ENCODE measurements at places on chromosomes 3 and 15.

DNA sequence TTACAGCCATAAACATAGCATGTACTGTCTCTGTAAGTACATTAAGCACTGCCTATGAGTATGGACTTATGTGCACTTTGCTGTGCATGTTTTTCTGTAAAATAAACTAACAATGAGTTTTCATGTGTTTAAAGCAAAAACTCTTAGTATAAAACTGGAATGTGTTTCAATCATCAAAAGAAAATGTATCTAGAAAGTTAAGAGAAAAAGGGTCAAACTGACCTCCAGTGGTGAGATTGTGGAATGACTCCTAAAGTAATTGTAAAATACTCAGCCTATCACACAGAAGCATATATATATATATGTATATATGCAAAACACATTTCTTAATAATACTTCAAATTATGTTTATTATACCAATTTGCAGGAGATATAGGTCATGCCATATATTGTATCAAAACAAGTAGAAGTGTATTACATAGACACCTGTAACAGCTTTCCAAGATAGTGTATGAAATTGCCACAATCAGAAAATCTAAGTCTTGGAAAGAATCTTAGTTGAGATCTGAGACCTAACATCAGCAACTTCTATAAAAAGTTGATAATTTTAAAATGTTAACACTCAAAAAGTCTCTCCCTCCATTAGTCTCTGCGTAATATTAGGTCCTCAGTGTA lies 199.6 kb downstream of the FMN1 start:
- DNase-seq, result no peak

GRCh38 chr3:37183375-37183831 lies 9.0 kb upstream of the LRRFIP2 start:
- no peak for DNase-seq

- no peak for DNase-seq
These were observed 36.7 kb upstream of the CP start for GRCh38 chr3:149258298-149258697.

DNA sequence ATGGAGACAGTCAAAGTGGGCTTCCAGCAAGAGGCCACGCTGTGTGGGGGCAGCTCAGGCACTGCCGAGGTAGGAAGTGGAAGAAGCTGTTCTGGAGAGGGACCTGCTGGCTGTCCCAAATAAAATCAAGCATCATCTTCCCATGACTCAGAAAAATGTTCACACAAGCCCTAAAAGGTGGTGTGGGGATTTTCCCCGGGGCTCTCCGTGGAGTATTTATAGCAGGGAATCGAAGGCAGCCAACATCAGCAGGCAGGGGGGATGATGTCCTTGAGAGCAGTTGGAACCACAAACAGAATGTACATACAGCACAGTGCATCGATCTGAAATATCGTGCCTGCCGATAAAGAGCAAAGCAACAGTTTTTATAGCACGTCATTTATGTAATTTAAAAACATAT lies 27.6 kb downstream of the PRR23E start:
- DNase-seq, result no peak

- no peak for DNase-seq
These were observed 666.6 kb upstream of the UBE2E2 start for GRCh38 chr3:22536541-22536940.

DNA sequence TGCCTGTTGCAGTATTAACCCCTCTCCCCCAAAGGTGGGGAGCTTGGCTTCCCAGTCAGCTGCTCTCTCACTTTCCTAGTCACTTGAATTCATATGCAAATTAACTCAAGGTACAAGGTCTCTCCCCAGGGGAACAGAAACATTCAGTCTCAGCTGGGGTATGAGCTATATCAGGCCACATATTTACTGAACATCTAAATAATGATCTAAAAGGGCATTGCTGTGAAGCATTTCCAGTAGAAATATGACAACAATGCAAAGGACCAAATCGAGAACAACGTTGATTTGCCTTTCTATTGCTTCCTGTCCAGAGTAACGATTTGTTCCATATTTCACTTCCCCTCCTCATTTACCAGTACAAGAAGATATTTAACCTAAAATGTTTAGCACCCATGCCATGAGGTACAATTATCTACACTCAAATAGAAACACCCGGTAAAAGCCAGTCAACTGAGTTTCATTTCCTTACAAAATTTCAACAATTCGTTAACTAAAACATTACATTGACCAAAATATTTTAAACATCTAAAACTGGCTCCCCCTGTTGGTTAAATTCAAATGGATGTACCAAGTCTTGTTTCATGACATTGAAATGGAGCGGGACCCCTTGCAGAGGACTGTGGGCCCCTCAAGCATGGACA lies 36.5 kb upstream of the KLHL6 start:
- DNase-seq, result peak; percentile 39
